ENCODE measurements at places on chromosomes 16 and 17.

DNA sequence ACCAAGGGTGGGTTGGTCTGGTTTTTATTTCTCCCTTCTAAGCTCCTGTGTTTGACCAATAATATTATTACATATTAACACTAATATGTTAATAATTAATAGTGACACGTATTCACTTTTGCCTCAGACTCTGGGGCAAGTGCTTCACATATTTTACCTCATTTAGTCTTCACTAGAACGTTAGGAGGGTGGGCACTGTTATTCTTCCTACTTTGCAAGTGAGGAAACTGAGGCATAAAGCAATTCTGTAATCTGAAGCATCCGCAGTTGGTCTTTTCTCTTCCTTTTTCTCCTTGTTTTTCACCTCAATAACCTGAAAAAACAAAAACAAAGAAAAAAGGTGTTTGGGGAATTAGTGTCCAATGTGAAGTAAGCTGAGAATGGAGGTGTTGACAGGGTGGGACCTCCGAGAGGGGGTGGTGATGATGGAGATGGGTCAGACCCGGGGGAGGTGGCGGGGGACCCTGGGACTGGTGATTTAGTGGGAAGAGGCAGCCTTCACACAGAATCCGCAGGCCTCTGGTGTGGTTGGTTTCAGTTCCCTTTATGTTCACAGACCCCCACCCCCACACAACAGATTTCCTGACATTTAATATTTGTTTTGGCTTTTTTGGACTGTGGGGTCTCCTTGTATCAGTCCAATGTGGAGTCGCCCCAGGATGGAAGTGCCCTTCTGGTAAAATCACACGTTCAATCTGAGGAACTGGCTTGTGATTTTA is 3.7 kb downstream of the CDH1 start:
- DNase-seq = no peak

DNA sequence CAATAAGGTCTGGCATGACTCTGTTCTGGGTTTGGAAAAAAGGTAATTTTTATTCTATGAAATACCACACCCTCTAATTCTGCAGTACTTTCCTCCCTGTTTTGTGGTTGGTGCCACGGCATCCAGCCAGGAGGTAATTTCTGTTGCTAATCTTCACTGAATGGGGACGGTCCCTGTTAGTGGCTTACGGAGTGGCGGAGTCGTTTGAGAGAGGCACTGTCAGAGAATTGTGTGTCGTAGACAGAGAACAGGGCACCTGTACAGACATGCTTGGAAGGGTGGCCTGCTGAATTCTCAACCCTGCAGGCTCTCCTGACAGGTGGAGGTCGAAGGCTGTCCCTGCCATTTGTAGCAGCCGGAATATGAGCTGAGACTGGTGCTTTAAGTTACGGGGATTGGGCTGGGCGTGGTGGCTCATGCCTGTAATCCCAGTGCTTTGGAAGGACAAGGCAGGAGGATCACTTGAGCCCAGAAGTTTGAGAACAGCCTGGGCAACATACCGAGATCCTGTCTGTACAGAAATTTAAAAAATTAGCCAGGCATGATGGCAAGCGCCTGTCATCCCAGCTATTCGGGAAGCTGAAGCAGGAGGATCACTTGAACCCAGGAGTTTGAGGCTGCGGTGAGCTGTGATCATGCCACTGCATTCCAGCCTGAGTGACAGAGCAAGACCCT is 33.2 kb downstream of the EEF2K start:
- no peak for DNase-seq

DNA sequence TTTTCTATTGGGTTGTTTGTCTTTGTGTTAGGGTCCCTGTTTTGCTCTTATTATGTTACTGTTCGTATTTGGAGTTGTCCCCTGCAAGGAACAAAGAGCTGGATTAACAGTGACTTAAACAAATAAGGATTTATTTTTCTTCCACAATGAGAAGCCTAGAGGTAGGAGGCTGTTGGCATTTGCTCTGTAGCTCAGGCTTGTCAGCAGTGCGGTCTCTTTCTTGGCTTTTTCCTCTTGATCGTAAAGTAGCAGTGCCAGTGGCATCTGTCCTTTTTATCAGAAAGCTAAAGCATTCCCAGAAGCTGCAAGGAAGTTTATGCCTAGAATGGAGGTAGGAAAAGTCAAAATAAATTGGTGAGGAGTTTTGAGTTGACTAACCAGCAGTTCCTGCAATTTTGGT is 154.1 kb downstream of the HS3ST4 start:
- DNase-seq = no peak

DNA sequence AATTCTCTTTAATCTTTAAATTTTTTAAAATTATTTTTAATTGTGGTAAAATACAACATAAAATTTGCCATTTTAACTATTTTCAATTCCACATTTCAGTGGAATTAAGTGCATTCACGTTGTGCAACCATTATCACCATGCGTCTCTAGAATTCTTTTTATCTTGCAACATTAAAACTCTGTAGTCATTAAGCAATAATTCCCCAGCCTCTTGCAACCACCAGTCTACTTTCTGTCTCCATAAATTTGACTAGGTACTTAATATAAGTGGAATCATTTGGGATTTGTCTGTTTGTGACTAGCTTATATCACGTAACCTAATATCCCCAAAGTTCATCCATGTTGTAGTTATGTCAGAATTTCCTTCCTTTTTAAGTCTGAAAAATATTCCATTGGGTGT is 79.1 kb downstream of the TAOK1 start:
- DNase-seq = no peak

DNA sequence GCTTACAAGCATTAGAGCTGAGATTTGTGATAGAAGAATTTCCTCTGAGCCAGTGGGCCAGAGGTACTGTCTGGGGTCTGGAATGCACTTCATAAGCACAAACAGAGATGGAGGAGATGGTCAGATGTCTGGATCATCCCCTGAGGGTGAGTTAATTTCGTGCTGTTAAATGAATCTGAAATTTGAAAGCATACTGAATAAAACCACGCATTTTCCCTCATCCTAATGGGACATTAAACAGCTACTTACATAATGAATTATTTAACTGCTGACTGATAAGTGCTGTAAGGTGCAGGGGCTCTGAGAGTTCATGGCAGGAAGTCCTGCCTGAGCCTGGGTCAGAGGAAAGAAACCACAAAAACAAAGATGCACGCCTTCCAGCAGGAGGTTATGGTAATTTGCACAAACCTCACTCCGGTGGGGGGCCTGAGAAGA is 136.3 kb upstream of the XYLT1 start:
- DNase-seq = no peak

DNA sequence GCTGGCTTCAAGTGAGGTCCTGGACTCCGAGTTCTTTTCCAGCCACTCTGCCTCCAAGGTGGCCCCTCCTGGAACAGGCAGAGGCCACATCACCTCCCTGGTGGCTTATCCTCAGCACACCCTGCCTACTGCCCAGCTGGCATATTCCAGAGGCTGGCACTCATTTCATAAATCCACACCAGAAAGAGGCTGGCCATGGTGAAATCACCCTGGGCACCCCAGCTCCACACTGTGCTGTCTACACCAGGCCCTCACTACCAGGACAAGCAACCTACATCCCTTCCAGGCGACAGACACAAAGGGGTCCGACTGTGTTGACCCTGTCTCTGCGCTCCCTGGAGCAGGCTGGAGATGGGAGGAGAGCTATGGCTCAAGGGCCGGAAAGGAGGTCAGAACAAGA is 100.2 kb downstream of the C16orf78 start:
- no peak for DNase-seq

GRCh38 chr17:73013816-73014663 is 78.4 kb downstream of the SLC39A11 start:
- DNase-seq = no peak

DNA sequence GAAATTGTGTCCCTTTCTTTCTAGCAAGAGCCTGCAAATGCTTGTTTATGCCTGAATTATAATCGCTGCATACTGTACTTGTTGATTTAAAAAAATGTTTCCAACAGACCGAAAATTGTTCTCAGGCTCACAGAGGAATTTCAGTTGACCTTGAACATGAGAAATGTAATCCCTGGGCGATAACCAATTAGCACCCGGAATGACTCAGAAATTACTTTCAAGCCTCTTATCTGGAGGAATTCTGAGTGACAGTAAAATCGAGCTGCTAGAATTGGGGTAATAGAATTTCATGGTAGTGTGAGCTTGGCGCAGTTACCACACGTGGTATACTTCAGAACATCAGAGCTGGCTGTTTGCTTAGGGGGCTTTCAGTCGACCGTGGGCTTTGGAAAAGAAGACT is 139.1 kb upstream of the CACNG3 start:
- no peak for DNase-seq

DNA sequence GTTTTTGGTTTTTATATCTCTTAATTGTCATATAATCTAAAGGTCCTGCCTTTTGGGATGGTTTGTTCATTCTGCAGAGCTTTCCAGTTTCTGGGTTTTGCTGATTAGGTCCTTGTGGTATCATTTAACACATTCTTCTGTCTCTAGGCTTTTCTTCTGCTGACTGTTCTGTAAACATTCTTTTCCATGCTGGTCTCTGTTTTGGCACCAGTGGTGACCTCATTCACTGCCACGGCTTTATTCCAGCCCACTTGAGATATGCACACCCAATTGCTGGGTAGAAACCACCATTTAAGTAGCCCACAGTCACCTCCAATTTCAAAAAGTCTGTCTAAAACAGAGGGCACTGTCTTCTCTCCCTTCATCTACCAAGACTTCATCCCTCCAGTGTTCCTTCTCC is 31.1 kb upstream of the COX10 start:
- no peak for DNase-seq

- no peak for DNase-seq
These were observed 29.2 kb upstream of the MPHOSPH6 start for GRCh38 chr16:82199209-82199608.
